Stimulated activated CD8-positive, alpha-beta memory T cell treated with anti-CD3 and anti-CD28 coated beads, Interleukin-12 subunit alpha, Interleukin-12 subunit beta, amount 100 ng/mL, for 1 hour (primary cell): ENCODE measurements at places on chromosomes 13 and 19.
A peak's percentile ranks its signal among the peaks of the same experiment; 100 is the strongest.

DNA sequence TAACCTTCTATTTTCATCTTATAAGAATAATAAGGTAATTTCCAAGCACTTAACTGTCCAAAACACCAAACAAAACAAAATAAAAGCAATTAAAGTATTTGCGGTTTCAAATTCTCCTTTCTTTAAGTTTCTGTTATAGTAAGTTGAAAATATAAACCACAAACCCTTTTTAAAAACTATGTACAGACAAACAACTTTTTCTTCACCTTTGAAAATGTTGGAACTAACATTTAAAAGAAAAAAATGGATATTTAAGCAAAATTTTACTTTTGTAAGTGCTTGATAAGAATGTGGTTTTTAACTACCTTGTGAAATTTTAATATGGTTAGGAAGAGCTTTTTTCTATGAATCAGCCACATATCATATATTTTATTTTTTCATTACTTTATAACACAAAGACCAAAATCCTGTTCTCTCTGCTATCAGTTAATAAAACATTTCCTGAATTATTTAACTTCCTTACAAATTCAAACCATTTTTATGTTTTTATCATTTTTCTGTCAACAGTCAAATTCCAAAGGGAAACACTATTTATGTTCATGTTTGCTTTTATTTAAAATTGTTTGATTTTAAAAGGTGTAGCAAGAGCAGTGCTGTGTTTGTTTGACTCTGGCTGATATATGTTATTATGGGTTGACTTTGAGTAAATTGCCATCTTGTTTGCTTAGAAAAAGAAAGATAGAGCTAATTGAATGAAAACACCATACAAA lies 554.1 kb upstream of the KLHL1 start:
- no peak for DNase-seq

- DNase-seq = no peak
These were observed 5.5 kb upstream of the IFI30 start for GRCh38 chr19:18167975-18168645.

DNA sequence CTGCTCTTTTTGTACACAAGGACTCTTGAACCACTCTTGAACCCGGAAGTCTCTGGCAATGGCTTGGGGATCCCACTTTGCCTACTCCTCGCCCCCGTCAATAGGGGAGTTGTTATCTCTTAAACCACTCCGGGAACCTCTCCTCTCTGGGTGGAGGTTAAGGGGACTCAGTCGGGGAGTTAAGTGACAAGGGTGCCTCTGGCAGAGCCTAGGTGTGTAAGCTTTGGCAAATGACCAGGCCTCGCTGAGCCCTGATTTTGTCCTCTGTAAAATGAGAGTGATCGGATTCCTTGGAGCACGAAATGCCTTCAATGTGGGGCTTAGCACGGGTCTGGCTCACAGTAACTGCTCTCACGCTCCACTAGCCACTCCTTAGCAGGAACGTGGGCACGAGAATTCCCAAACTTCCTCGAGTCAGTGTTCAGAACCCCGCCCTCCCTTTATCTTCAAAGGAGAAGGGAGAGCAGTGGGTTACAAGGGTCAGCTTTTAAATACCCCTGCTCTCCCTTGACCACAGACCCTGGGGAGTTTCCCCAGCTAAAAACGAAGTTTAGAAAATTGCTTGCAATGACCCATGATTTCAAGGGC lies 193.3 kb downstream of the KATNAL1 start:
- no peak for DNase-seq

DNA sequence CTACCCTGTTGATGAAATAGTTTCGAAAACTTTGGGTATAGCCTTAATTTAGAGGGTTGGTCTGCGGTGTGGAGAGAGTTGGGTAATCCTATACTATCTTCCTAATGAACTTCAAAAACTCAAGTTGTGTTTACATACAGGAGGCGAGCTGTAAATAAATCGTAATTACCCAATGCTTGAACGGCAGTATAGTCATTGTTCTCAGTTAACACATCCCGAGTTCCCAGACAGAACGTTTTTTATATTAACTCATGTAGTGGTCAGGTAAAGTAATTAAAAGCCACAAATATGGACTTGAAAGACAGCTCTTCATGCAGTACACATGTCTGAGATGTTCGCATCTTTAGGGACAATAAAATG lies 1.5 kb downstream of the PDS5B start:
- DNase-seq = no peak

DNA sequence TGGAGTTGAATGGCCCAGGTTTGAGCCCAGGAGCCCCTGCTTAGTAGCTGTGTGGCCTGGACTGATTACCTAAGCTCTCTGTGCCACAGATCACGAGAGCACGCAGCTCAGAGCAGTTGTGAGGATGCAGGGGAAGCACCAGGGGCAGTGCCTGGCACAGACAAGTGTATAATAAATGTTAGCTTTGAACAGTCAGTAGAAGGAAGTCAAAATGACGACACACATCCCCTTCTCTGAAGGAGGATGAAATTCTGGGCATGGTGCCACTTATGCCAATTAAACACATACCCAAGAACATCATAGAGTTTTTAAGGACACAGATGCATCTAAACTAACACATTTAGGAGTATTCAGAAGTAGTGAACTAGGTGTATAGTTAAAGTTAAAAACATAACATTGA lies 24.9 kb upstream of the SIGLEC11 start:
- no peak for DNase-seq

DNA sequence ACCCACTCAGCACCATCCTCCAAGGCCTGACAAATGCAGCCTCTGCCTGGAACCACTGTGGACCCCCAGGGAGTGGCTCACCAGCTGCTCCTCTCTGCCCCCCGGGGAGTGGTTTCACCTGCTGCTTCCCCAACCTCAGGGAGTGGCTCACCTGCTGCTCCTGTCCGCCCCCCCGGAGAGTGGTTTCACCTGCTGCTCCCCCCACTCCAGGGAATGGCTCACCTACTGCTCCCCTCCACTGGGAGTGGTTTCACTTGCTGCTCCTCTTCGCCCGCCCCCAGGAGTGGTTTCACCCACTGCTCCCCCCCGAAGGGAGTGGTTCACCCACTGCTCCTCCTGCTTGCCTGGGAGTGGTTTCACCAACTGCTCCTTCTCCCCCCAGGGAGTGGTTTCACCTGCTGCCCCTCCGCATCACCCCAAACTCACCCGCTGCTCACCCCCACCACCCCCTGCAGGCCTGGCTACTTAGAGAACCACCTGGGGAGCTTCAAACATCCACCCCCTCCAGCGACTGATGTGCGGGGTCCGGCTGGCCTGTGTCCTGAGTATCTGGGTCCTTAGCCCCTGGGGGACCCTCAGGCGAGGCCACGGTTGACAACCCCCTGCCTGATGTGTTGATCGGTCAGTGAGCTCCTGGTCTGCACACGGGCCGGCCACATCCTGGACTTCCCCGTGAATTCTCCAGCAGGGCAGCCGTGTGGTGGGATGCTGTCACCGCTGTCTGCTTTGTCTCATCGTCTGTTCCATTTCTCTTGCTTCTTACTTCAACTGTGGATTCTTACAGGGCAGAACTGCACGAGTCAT lies 14.6 kb upstream of the TMEM255B start:
- no peak for DNase-seq

GRCh38 chr13:73336773-73337172 lies 278.0 kb downstream of the KLF5 start:
- DNase-seq = no peak

GRCh38 chr19:49145573-49146407 lies 9.4 kb downstream of the HRC start:
- DNase-seq = peak; percentile 52

GRCh38 chr13:97435794-97436193 lies 1.8 kb downstream of the RAP2A start:
- no peak for DNase-seq

GRCh38 chr13:66171920-66172319 lies 1058.2 kb downstream of the PCDH9 start:
- no peak for DNase-seq

GRCh38 chr19:10114651-10115391 lies 3.3 kb downstream of the P2RY11 start:
- DNase-seq = no peak

DNA sequence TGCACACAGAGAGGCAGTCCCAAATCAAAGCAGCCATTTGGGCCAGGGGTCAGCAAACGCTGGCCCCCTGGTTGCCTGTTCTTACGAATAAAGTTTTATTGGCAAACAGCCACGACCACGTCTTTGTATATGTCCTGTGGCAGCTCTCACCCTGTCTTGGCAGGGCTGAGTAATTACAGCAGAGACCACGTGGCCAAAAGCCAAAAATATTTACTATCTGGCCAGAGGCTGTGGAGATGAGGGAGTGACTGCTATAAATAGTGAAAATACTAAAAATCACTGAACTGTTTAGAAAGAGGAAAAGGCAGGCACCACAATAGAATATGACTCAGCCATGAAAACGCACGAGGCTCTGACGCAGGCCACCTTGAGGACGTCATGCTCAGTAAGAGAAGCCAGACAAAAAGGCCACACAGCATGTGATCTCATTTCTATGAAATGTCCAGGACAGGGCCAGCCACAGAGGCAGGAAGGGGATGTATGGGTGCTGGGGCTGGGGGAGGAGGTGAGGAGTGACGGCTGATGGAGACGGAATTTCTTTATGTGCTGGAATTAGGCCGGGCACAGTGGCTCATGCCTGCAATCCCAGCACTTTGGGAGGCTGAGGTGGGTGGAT lies 29.4 kb downstream of the SMIM24 start:
- DNase-seq = no peak

DNA sequence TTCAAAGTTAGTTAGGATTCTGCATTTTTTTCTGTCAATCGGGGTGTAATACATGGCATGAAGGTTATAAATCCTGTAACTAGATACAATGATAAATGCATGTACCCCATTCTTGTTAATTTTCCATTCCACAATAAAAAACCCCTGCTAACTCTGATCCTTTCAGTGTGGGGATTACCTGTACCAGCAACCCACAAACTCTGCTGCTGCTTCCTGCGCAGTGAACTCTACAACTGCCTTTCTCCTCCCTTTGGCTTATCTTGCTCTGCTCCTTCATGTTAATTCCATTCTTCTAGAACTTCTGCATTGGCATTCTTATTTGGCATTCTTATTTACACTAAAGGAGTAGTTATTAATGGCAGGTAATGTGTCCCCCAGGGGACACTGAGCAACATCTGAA lies 273.1 kb downstream of the KLF12 start:
- no peak for DNase-seq

DNA sequence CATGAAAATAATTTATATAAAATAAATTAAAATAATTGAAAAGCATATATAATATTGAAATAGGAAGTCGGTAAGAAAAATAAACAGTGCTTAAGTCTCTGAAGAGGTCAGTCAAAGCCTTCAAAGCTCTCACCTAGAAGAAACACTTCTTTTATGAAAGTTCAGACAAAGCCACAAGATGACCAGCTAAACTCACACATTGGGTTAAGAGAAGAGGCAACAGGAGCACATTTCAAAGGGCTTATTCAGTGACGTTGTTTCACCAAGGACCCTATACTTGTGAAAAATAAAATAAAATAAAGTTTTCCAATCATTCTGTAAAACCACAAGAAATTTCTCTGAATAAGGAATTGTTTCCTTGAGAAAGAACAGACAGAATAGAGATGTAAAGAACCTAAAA lies 2.5 kb upstream of the ITM2B start:
- DNase-seq = no peak

- no peak for DNase-seq
These were observed 178.8 kb downstream of the VWA8 start for GRCh38 chr13:41782086-41782485.

DNA sequence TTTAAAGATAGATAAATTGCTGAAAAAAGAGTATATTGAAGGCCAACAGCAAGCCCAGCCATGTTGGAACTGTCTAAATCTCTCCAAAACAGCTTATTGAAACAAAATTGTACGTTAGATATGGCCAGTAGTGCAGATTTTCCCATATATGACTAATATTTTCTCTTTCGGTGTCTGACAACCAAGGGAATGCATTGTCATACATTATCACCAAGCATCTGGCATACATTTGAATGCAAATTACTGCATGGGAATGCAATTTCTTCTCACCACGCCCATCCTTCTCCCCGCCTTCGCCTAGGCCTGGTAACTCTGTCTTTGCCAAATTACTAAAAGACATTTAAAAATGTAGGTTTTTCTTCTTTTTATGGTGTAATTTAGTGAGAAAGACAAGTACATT lies 32.5 kb upstream of the IRS2 start:
- no peak for DNase-seq

DNA sequence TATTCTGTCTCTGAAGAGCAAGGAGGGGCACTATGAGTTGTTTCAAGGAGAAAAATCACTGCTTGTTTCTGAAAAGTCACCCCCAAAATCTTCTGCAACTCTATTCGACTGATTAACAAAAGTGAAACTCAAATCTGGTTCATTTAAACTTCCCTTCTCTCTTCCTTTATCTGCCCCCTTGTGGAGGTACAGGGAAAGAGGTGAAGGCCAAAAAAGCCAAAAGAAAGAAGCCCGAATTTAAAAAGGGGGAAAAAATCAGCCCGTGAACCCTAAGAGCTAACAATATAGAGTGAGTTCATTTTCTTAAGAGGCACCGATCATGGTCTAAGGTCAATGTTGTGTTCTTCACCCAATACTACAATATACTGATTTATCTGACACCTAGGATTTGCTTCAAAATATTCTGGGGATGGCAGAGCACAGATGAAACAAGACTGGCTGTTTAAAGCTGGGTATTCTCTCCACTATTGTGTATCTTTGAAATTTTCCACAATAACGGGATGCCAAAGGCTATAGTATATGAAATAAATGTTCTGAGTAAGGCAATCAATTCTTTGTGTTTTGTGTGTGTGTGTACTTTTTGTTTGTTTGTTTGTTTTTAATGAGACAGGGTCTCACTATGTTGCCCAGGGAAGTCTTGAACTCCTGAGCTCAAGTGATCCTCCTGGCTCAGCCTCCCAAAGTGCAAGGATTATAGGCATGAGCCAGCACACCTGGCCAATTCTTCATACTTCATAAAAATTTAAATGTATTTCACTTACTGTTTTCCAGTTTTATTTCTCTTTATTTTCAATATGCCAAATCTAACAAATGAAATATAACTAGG lies 55.0 kb upstream of the EEF1AKMT1 start:
- DNase-seq = peak; percentile 14

DNA sequence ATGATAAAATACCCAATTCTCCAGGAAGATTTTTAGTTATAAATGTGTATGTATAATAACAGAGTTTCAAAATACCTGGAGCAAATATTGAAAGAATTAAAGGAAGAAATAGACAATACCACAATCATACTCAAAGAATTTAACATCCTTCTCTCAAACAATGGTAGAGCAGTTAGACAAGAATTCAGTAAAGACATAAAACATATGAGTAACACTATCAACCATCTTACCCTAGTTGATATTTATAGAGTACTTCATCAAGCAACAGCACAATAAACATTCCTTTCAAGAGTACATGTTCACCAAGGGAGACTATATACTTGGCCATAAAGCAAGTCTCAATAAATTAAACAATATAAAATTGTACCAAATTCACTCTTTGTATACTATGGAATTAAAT lies 108.4 kb downstream of the DLEU7 start:
- DNase-seq = no peak

DNA sequence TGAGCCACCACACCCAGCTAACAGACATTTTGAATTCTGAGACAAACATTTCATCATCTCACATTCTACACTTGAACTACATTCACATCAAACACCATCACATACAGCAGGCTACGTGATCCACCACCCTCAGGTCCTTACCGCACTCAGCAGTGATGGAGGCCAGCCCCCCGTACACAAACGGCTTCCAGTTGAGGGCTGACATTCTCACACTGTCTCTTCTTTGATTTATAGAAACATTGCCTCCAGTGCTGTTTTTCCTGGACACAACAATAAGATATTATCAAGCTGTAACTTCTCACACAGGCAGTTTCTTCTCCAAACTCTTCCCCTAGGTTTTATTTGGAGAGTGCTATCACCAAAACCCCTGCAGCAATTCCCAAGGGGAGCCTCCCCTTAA lies 7.0 kb downstream of the SLC25A30 start:
- no peak for DNase-seq

- DNase-seq = no peak
These were observed 111.8 kb downstream of the ESD start for GRCh38 chr13:46685006-46685730.

- DNase-seq = no peak
These were observed 52.3 kb upstream of the FNDC3A start for GRCh38 chr13:48923376-48923775.
